ENCODE measurements at places on chromosomes 7 and 10. TPM values are rescaled to one million over a fixed set of nuclear protein-coding genes. Genes with fewer than 3 reads are reported as not detected.

DNA sequence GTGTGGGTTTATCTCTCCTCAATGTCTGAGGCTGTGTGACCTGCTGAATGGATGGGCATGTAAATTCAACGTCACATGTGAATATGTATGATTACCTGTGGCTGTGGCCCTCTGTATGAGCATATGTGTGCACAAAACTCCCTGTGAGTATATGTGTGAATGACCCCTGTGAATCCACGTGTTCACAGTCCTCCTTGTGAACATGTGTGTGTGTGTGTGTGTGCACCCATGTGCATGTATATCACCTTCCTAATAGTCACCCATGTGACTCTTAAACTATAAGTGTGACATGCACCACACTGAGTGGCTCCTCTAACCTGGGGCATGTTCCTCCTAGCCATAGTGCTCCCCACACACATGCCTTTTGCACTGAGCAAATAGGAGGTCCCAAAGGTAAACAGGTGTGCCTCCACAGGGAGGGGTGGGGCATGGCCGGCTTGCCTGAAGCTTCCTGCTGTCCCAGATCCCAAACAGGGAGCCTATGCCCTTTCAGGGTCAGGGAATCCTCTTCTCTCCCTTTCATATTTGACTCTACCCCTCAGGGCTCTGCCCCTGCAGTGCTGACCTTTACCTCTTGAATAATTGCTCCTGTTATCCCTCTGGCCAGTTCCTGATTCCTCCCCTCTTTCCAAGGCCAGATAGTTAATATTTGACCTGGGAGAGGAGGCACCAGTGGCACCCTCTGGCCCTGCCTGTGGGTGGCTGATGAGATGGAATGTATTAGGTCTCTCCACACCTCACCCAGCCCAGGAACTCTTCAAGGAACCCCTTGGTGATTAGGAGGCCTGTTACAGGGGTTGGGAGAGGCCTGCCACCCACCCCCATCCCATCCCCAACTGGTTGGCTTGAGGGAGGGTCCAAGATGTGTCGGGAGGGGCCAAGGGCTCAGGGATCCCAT lies 1.9 kb downstream of the SEMA4G start:
- DNase-seq = no peak

CALCR gene
- total RNA-seq = under 0.01 TPM

DNA sequence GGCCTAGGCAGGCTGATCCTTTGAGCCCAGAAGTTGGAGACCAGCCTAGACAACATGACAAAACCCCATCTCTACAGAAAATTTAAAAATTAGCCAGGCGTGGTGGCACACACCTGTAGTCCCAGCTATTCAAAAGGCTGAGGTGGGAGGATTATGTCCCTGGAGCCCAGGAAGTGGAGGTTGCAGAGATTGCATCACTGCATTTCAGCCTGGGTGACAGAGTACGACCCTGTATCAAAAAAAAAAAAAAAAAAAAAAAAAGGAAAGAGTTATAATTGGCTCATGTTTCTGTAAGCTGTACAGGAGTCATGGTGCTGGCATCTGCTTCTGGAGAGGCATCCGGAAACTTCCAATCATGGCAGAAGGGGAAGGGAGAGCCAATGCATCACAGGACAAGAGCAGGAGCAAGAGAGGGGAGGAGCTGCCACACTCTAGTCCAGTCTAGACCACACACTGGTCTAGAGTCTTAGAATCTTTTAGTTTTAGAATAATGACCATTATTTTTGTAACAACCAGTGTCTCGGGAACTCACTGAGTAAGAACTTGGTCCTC lies 16.8 kb downstream of the DOCK1 start:
- DNase-seq = no peak

DNA sequence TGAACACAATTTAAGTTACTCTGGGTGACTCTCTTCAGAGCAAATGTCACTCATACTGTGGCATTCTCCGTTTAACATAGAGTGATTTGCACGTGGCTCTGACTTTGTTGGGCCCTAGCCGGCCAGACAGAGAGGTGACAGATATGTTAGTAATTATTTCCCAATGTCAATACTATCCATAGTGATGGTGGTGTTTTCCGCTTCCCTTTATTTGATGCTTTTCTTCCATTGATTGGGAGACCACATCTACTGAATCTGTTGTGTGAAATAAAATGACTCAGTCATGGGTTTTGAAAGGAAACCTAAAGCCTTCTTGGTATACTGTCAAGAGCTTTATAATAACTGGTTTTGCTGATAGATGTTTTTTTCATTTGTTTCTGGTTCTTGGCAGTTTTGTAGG lies 7.4 kb downstream of the AVL9 start:
- no peak for DNase-seq

TUBB8 gene
- total RNA-seq = not detected

- DNase-seq = no peak
Measured at GRCh38 chr7:127812540-127812939, 160.5 kb downstream of the SND1 start.

HOXA5 gene
- total RNA-seq = not detected
